ENCODE measurements at places on chromosomes 11 and 22.

- DNase-seq: no peak
Observed at GRCh38 chr11:83502041-83502440, 215.9 kb upstream of the CCDC90B start.

DNA sequence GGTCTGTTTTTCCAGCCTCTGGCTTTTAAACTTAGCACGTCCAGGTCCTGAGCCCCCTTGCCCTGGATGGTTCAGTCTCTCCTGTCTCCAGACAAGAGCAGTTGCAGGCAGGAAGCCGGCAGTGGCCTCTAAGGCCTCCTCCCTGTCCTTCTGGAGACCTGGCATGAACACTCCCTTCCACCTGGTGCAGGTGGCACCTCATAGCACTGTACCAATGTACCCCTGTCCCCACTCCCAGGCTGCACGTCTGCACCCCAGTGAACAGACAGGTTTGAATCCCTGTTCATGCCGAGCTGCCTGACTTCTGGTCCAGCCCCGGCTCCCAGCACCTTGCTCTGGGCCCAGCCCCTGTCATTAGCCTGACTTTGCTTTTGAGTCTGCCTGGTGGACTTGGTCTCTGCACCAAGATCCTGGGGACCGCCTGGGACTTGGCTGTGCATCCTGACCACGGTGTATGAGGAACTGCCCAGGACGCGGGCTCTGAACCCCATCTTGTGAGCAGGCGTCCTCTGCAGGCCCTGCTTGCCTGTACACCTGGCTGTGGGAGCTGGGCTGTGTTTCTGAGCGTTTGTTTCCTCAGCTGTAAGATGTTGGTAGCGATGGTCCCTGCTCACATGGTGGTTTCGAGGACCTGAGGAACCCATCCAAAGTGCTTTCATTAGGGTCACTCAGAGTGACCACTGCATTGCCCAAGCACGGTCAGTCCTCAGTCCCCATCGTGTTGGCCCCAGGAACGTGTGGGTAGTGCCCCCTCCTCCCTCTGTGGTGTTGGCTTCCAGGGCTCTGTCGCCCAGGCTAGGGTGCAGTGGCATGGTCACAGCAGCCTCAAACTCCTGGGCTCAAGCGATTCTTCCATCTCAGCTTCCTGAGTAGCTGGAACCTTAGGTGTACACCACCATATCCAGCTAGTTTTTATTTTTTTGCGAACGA is 75.0 kb upstream of the SHANK2 start:
- no peak for DNase-seq

DNA sequence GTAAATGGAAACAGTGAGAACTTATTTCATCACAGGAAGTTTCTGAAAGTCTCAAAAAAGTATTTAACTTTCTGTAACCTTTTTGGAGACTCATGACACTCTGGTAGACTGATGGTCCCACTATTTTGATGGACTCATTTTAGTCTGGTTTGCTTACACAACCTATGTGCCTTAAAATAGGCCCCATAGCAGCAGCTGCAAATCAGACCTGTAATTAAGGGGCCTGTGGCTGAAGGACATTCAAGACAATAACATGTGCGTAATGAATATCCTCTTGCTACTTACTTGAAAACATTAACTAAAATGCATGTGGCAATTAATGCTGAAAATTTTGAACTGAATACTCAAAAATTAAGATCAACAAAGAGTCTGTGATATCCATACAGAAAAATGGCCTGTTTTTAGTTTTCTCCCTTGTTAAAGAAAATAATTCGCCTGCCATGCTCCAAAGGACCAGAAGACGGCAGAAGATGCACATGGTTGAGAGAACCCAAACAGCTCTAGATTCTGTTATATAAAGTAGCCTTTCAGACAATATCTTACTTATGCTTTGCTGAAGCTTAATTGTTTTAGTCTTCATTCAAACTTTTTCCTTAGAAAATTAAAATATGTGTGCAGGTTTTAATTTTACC is 568.5 kb downstream of the KCNA4 start:
- peak; percentile 51 for DNase-seq

- DNase-seq: peak; percentile 19
Observed at GRCh38 chr22:40560551-40560950, 76.0 kb downstream of the MRTFA start.

- DNase-seq: no peak
Observed at GRCh38 chr11:20238712-20239111, 78.4 kb upstream of the DBX1 start.

- no peak for DNase-seq
Observed at GRCh38 chr11:11403763-11404725, 51.0 kb upstream of the CSNK2A3 start.

- DNase-seq: no peak
Observed at GRCh38 chr11:45158210-45158731, 11.8 kb downstream of the PRDM11 start.

DNA sequence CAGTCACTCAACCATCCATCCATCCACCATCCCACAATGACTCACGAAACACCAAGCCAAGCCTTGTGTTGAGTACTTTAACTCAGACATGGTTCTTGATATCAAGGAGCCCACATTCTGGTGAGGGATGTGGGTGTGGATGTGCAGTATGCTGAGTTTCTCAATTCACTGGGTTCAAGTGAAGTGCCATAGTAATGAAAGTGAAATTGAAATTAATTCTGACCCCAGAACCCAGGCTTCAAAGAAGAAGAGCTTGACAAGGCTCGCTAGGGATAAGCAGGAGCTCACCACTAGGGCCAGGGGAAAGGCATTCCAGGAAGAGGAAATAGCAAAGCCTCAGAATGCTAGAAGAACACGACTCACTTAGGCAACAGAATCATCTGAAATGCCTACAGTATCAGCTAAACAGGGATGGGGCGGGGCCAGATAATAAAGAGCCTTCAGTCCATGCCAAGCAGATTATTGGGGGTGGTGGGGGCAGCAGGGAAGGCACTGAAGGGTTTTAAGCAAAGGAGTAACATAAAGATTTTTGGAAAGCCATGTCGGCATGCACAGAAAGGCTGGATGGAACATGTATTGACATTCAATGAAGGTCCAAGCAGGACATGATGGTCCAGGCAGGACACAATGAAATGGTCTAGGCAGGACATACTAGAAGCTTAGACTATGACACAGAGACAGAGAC is 37.2 kb downstream of the RTL6 start:
- DNase-seq: no peak

GRCh38 chr22:47250995-47251765 is 488.7 kb downstream of the TBC1D22A start:
- DNase-seq: no peak

DNA sequence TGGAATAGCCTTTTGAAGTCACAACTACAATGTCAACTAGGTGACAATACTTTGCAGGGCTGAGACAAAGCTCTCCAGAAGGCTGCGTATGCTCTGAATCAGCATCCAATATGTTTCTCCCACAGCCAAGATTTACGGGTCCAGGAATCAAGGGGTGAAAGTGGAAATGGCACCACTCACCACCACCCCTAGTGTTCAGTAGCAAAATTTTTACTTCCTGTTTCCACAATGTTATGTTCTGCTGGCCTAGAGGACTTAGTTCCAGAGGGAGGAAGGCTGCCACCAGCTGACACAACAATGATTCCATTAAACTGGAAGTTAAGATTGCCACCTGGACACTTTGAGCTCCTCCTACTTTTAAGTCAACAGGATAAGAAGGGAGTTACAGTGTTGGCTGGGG is 68.5 kb upstream of the MPEG1 start:
- DNase-seq: no peak

GRCh38 chr11:61497876-61498275 is 10.7 kb upstream of the LRRC10B start:
- no peak for DNase-seq

DNA sequence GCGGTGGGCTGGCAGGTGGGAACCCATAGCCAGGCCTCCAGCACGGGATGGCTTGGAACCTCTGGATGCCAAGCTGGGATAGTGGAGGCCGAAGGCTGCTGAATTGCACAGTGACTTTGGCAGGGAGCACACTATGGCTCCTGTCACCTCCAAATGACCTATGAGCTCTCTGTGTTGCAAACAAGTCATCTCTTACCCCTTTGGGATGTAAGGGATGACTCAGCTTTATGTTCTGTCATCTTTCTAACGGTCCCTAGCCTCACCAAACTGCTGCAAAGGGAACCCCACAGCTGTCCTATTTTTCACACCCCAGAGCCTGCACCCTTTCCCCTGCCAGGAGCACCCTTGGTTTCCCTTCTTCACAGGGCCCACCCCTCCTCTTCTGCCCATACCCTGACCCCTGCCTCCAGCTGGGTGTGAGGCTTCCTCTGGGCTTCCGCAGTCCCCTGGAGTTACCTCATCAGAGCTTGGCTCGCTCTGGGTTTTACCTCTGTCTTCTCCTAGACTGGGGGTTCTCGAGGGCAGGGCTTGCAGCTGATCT is 2.7 kb upstream of the SCUBE1 start:
- DNase-seq: no peak

- no peak for DNase-seq
Observed at GRCh38 chr11:8222820-8223512, 40.7 kb downstream of the LMO1 start.

DNA sequence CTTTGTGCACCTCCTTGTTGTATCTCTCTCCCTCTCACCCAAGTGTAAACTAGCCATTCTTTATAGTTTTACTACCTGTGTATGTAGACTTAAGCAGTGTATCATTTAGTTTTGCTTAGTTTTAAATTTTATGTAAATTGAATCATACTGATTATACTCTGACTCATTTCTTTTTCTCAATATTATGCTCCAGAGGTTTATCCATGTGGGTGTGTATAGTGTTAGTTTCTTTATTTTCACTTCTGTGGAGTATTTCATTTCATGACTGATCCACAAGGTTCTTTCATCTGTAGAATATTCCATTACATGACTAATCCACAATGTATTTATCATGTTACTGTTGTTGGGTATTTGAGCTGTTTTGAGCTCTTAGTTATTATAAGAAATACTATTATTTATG is 62.0 kb downstream of the CCDC34 start:
- peak; percentile 42 for DNase-seq

DNA sequence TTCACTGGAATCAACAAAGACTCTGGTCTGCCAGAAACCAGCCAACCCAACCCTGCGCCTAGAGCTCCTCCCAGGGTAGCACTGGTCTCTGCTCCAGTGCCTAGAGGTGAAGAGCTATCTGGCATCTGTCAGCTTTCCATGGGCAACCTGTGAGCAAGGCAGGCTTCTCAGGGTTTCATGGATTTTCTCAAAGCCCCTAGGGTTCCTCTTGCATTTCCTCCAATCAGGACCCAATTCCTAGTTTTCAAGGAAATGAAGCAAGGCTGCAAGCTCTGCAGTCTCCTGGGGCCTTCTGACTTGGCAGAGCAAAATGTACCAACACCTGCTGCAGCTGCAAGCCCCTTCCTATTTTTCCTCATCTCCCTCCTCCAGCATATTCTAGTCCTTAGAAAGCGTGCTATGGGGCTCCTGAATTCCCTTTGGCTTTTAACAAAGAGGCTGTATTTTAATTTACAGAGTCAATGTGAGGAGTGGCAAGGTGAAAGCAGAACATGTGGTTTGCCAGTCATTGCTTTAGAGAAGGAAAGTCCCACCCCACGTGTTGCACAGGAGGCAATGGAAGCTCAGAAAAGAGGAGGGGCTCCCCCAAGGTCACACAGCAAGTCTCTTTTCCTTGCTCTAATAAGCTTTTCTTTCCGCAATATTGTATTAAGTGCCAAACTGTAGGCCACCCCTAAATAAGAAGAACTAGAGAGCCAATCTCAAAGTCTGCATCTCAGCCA is 33.0 kb upstream of the RIC3 start:
- no peak for DNase-seq
